CMK (cell line): ENCODE measurements at places on chromosomes 13 and 19.

DNA sequence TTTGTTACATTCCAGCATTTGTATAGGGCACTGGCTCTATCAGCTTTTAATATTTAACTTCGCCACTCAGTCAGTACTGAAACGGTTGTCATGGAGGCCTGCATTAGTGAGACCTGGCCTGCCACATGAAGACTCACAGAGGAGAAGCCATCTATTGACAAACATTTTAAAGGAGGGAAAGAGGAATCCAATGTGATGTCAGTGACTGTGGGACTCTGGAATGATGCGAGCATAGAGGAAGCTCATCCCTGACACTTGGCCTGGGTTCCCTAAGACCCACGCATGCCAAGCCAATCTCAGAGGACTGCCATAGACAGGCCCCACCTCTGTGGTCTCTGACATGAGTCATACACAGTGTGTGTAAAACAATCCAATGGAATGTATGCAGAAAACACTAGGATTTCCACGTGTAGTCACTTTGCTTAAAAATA lies 7.9 kb upstream of the DPY19L3 start:
- no peak for DNase-seq

DNA sequence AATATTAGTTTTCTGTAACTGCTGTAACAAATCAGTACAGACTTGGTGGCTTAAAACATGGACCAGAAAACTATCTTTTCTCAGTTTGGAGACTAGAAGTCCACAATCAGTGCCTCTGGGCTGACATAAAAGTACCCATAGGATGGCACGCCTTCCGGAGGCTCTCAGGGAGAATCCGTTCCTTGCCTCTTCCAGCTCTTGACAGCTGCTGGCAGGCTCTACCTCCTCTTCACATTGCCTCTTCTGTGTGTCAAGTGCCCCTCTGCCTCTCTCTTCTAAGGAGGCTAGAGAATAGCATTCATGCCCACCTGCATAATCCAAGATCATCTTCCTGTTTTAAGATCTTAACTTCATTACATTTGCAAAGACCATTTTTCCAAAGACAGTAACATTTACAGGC lies 1194.2 kb downstream of the EFNB2 start:
- no peak for DNase-seq

GRCh38 chr19:13102416-13102665 lies 317 bp downstream of the LYL1 start:
- no peak for DNase-seq

DNA sequence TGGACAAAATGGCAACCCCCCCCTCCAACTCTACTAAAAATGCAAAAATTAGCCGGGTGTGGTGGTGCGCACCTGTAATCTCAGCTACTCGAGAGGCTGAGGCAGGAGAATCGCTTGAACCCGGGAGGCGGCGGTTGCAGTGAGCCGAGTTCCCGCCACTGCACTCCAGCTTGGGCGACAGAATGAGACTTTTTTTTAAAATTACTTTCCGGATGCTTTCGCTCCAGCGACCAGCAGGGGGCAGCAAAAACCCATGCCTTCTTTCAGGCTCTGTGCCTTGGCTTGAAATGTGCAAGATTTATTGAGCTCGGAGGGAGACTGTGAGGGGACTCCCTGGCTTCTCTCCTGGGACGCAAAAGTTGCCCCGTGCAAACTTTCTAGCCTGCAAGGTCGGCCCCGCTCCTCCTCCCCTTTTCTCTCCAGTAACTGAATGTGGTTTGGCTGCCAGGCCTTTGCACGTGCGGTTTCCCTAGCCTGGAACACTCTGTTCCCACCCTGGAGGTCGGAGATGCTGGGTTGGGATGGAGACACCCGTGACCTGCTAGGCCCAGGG lies 61.4 kb upstream of the NFIC start:
- no peak for DNase-seq

DNA sequence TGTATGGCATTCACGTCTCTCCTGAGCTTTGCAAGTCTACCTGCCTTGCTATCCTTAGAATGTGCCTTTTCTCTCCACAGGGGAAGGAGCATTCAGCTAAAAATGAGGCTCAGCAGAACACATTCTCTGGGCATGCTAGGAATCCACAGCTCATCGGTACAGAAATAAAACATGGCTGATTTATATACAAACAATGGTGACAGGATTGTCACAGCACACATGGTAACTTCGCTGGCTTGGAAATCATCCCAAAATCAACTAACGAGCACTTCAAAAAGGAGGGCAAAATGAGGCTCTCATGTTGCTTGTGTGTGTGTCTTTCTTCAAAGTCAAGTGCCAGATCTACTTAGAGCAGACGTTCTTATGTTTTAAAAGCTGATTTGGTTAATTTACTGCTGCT lies 373.0 kb downstream of the FGF14 start:
- no peak for DNase-seq

DNA sequence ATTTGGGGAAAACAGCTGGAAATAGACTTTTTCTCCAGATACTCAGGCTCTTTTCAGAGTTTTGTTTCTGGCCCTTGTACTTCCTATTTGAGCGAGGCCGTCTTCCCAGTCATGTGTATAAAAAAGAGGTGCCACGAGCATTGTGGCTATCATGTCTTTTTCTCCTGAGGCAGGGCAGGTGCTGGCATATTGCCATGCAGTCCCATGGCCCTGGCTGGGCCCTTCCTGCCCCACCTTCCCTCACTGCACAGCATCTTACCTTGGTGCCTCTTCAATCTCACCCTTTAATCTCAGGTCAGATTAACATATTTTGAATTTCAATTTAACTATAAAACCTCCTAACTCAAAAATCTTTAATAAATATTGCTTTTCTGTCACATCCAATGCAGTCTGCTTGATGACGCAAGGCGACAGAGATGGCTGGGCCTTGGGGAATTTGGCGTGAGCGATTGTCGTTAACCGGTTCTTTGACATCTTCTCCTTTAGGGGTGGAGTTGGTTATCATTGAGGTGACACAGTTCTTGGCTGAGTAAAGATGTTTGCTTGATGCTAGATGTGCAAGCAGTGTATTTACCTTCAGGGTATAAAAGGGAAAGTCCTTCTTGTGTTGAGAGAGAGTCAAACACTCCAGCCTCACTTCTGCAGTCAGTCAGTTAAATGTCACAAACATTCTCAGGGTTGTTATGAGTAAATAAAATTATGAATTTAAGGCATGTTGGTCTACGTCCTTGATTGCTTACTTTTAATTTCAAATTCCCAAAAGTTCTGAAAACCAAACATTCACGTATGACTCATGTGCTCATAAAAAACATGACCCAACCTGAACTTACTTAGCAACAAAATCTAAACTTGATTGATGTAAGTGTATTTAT lies 289.9 kb downstream of the MYO16 start:
- no peak for DNase-seq

DNA sequence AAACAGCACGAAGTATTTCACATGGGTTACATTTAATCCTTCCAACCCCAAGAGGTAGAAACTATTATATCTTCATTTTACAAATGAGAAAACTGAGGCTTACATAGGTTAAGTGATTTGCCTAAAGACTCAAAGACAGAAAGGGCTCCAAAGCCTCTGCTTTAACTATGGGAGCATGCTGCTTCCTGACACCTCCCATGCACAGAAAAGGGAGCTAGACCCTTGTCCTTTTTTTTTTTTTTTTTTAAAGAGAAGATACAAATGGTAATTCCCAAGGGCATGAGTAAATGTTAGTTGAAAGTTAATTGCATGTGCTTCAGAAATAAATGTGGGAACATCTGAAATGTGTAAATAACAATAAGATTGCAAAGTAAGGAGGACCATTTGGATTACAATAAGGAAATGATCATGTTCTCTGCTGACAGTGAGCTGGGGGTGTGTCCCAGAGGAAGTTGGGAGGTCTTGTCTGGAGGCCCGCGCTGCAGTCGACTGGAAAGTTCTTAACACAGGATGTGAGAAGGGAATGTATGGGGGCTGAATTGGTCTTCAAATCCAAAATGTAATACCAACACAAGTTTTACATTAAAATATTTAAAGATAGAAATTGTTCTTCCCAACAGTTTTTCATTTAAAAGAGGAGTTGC lies 500.3 kb downstream of the KLF12 start:
- no peak for DNase-seq

GRCh38 chr13:80737513-80737912 lies 396.6 kb upstream of the SPRY2 start:
- DNase-seq, result no peak
